ENCODE measurements at places on chromosomes 5 and 9. TPM values are rescaled to one million over a fixed set of nuclear protein-coding genes. Genes with fewer than 3 reads are reported as not detected.

The JMY gene
- 6.7 TPM for polyA plus RNA-seq

The PPWD1 gene
- 16.4 TPM for polyA plus RNA-seq

The ABCA1 gene
- polyA plus RNA-seq: 0.09 TPM

The NR2F1-AS1 gene
- not detected for polyA plus RNA-seq

The F2RL2 gene
- 0.43 TPM for polyA plus RNA-seq

The ACOT12 gene
- not detected for polyA plus RNA-seq

The AP3S1 gene
- 63.7 TPM for polyA plus RNA-seq

The FAM78A gene
- 20.8 TPM for polyA plus RNA-seq

The PRLR gene
- polyA plus RNA-seq: not detected

The PCDHGA11 gene
- not detected for polyA plus RNA-seq

The DND1 gene
- not detected for polyA plus RNA-seq

The OTULINL gene
- polyA plus RNA-seq: 77.8 TPM

The PDCD1LG2 gene
- polyA plus RNA-seq: 0.09 TPM

The IER5L gene
- 0.16 TPM for polyA plus RNA-seq

The LRRTM2 gene
- not detected for polyA plus RNA-seq
